MV-4-11 (cell line): ENCODE measurements at places on chromosomes 13 and 19.

DNA sequence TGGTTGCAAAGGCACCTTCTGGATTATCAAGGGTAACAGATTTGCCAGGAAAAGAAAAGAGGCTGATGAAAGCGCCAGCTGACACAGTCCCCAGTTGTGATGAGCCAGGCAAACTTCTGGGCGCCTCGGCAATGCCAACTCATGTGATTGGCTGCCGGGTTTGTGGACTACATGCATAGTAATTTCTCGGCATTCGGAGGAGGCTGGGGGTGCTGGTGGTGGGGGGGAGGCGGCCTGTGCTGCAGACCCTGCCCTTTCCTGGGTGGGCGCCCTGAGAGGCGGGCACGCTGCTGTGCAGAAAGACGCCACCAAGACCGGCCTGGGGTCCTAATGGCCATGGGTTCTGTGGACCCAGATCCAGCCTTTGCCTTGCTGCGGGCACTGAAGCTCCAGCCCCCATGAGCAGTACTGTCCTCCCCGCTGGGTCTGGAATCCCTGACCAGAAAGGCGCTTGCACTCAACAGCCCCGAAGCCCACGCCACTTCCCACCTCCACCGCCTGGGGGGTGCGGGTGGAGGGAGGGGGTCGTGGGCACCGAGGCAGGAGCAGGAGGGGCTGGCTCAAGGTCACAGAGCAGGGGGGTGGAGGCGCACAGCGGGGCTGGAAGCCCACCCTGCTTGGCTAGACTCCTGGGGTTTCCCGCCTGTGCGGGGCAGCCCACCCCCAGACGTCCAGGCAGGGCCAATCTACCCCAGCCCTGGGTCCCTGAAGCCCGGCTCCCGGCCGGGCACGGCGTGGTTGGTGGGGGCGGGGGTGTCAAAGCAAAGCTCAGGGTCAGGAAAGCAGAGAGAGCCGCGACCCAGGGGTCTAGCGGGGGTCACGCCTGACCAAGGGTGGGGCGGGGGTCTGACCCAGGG, 1.0 kb downstream of the DIRAS1 start:
- DNase-seq: no peak

DNA sequence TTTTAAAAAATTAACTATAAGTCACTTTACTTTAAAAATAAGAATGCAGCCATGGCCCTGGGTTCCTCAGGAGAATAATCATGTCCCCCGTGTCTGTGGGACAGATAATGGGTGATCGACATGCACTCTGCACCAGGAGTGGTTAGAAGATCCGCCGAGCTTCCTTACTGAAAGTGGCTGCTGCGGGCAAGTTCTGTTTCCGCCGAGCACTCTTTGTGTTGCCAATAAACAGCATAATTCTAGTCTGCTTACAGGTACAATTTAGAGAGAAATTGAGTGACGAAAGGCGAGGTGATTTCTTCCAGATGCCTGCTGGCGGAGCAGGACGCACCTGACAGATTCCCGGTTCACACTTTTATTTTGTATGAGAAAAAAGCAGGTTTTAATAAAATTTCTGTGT, 139.0 kb downstream of the SOX1 start:
- DNase-seq: peak; percentile 16

DNA sequence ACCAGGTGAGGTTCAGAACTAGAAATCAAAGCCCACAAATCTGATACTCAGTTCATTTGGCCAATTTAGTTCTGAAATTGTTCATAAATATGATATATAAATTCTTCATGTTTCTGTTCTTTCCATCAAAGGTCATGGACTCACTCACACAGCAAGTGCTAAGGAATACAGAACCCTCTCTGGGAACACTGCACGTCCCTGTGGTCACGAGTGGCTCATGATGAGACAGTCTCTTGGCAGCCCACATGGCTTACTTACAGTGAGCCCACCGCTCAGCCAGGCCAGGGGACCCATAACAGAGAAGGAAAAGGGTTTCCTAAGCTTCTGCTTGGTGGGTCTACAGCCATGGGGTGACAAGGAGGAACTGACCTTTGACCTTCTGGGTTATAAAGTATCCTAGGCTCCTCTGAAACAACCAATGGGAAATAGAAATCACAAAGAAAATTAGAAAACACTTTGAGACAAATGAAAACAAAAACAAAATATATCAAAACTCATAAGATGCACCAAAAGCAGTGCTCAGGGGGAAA, 67.4 kb downstream of the CDADC1 start:
- DNase-seq: no peak

DNA sequence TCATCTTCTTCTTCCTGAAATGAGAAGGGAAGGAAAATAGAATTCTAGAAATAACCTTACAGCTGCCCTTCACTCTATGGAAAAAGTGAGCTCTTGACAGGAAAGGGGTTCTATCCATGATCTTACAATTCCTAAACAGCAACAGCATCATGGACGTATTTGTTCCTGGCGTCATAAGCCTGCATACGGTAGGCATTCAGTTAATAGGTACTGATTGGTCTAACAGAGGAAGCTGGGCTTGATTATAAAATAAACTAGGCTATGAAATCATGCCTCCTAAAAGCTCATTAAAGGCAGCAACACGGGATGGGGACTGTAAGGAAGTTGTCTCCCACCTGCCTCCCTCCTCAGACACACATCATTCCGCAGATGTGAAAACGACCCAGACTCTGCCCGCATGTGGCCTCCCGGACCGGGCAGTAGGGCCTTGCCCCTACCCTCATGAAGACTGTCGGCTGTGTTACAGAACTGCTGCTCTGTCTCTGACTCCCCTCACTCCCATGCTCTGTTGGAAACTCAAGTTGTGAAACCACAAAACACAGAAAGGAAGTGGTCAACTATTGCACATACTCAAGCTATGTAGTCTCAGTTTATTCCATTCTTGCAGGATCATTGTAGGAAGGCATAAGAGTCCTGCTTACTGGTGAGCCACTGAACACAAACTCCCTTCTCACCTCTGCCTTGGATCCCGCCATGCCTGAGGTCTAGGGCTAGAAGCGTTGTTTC, 129.8 kb downstream of the DLEU7 start:
- peak; percentile 96 for DNase-seq

DNA sequence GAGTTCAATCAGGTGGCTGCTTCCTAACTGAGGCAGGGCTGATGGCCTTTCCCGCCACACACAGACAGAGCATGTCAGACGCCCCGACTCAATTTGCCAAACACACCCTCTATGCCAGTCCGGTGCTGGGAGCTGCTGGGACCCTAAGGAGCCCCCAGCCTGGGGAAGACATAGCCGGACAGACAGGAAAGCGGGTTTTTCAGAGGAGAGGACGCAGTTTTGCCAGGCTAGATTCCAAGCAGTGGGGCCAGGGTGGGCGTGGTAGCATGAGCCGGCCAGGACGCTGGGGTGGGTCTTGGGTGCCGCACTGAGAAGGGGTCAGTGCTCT, 19.8 kb downstream of the MAST3 start:
- no peak for DNase-seq

GRCh38 chr13:92963029-92963428, 263.6 kb upstream of the GPC6 start:
- no peak for DNase-seq

- no peak for DNase-seq
These were observed 287.5 kb downstream of the ATP8A2 start for GRCh38 chr13:25659091-25659795.

DNA sequence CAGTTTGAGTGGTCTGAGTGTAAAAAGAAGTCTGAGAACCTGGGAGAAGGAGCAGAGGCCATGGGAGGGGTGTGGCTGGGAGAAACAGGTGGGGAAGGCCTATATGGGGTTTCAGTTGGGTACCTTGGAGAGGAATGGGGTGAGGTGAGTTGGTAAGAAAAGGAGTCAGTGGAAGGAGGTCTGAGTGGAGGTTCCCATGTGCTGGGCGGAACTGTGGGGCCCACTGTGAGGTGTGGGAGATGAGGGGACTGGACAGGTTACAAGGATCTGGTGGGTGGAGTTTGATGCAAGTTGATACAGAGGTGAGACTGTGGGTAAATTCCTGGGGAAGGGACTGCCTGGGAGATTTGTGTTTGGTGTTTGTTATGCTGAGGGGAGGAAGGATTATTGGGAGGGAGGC, 2.1 kb downstream of the ZNF574 start:
- DNase-seq: no peak

- peak; percentile 22 for DNase-seq
These were observed 224.8 kb downstream of the NHLRC3 start for GRCh38 chr13:39263033-39263432.

- DNase-seq: no peak
These were observed 12.8 kb upstream of the RASA3 start for GRCh38 chr13:114145256-114145655.

DNA sequence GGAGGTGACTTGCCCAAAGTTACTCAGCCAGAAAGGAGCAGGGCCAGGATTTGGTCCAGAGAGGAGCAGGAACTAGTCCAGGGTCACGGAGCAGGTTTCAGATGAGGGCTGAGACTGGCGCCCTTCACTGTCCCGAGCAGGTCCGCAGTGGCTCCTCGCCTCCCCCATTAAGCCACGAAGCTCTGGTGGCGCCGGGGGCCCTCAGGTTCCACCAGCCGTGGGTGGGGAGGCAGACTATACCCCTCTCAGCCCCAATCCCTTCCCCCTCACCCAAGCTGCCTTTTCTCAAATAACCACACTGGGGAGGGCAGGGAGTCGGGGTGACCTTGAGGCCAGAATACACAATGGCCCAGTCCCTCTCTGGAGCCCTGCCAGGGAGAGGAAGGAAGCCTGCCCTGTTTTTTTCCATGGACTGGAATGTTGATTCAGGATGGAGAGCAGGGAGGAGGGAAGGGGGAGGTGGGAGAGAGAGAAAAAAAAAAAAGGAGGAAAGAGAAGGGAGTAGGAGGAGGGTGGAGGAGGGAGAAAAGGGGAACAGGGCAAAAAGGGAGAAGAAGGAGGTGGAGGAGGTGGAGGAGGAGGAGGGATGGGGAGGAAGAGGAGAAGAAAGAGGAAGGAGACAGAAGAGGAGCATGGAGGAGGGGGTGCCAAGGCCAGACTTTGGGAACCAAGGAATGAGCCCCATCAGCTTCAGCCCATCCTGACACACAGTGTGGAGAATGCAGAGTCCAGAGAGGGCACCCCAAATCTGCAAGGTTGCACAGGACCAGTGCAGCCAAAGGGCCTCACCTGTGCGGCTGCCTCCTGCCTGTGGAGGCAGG, 19.7 kb downstream of the CEACAM16 start:
- peak; percentile 28 for DNase-seq

GRCh38 chr19:3961007-3961406, 9.9 kb downstream of the DAPK3 start:
- DNase-seq: no peak

DNA sequence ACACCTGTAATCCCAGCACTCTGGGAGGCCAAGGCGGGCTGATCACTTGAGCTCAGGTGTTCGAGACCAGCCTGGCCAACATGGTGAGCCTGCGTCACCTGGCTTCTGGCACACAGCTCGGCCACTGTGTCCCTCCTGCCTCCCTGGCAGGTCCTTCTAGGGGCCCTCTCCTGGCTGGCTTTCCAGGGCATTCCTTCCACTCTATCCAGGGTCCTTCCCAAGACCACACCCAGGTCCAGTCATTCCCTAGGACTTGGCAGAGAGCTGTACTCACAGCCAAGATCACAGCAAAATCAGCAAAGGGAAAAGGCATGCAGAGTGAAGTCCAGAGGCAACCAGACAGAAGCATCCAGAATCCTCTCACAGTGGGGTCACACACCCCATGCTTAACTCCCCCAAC, 9.7 kb upstream of the HSH2D start:
- DNase-seq: no peak

GRCh38 chr13:102122147-102122546, 279.7 kb downstream of the FGF14 start:
- DNase-seq: no peak

GRCh38 chr13:41458187-41458760, 924 bp downstream of the RGCC start:
- DNase-seq: peak; percentile 21

- peak; percentile 98 for DNase-seq
These were observed 11.6 kb upstream of the FPR3 start for GRCh38 chr19:51783372-51783771.

- DNase-seq: no peak
These were observed 226.5 kb downstream of the MYO16 start for GRCh38 chr13:108855737-108856387.

DNA sequence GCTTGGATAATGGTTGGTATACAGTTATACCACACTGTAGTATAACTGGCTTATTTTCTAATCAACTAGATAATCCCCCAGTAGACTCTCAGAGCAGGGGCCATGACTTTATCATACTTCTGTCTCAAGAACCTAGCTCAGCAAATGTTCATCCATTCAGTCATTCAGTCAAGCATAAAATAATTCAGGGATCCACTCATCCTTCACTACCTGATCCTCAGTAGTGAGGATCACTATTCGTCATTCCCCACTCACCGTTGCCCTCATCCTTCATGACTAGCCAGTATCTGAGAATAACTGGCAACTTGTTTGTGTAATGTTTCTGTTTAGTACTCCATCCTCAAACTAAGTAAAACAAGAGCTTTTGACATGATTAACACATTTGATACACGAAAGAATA, 77.6 kb downstream of the TSC22D1 start:
- DNase-seq: no peak

- DNase-seq: no peak
These were observed at the start of gene OXGR1 for GRCh38 chr13:96994017-96994857. TSS of gene OXGR1 (minus strand) at chr13:96994476. CDS start at chr13:96987759, 6,717 bp downstream.

GRCh38 chr13:49366841-49367240, 77.0 kb downstream of the CAB39L start:
- DNase-seq: no peak

- DNase-seq: no peak
These were observed 1.7 kb downstream of the SYNE4 start for GRCh38 chr19:36006955-36007354.

DNA sequence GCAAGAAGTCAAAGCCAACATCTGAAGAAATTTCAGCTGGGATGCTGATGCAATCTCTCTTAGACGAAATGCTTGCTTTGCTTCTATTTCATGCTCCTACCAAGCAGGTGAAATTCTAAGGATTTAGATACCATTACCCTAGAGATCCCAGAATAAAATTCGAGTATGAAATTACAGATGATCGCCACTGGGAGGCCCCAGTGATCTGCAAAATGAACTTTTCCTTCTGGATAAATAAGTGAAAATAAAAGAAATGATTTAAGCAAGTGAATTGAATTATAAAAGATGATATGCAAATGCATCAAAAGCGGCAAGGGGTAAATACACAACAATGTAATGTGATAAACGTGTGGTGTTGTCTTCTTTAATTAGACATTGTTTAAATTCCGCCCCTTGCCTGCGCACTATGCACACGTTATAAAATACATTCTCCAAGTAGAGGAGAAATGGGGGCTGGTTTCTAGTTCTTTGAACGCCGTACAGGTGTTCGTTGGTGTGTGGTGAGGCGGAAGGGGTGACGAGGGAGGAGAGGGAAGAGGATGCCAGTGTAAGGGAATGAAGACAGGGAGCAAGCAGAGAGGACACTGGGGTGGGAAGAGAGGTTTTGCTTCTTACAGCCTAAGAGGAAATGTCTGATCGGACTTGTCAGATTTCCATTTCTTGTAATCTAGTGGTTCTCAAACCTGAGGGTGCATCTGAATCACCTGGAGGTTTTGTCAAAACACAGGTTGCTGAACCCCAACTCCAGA, 58.0 kb downstream of the ERCC5 start:
- DNase-seq: no peak

- DNase-seq: no peak
These were observed 242.5 kb upstream of the GPC6 start for GRCh38 chr13:92984151-92984550.
